ENCODE measurements at places on chromosomes 3 and 15.

DNA sequence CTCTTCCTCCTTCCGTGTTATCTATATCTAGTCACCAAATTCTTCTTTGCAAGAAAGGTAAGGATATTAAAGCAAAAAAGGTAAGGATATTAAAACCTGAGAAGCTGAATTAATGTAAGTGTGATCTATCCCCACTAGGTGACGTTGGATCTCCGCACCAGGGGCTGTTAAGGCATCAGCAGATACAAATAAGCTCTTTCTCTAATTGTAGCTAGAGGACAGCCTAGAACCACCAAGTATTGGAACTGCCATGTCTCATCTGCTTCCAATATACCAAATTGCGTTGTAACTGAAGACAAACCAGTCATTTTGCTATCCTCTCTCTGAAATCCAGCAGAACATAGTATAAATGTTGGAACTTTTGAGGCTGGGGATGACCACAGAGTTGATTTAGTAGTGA is 471.2 kb upstream of the TGFBR2 start:
- DNase-seq = no peak

DNA sequence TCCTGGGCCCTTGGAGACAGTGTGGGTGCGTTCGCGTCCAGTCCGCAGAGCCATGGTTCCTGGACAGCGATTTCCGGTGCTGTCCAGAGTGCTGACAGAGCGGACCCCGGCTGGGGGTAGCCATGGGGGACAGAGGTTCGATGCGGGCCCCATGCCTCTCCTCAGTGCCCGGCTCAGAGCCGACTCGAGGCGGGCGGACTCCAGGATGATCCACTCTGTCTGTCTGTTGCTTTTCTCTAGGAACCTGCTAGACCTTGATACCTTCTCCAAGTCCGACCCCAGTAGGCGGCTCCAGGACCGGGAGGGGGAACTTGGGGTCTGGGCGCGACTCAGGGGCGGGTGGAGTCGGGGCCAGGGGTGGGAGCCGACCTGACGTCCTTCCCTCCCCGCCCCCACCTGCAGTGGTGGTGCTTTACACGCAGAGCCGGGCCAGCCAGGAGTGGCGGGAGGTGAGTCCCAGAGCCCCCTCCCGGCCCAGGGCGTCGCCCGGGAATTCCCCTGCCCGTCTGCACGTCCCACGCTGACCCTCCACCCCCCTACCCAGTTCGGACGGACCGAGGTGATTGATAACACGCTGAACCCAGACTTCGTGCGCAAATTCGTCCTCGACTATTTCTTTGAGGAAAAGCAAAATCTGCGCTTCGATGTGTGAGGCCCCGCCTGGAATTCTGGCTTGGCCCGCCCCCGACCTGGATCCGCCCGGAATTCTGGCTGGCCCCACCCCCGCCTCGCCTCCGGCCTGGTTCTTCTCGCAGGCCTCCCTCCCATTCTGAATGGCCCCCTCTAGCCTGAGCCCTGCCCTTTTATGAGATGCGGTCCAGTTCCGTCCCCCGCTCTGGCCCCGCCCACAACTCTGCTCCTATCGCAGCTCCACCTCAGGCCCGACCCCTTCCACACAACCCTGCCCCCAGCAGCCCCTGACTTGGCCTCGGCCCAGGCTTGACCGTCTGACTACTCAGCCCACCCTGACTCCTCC is 1.0 kb downstream of the CPNE9 start:
- DNase-seq = no peak

DNA sequence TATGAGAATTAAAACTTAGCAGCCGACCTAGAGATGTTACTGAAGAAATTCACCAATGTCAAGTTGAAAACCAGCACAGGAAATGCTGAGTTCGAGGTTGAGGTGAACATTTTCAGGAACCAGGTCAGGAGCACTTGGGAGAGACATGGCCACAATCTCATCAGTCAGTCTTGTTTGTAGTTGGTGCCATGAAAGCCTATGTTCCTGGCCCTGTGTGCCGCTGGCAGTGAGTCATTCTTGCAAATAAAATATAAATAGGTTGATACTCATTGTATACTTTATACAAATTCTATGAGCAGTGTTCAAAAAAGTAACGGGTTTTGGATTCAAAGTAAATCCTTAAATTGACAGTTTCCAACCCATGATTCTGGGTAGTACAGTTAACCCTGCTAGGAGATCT is 1.5 kb upstream of the FSIP1 start:
- DNase-seq = no peak

GRCh38 chr3:194755671-194756459 is 70.2 kb downstream of the FAM43A start:
- DNase-seq = no peak

DNA sequence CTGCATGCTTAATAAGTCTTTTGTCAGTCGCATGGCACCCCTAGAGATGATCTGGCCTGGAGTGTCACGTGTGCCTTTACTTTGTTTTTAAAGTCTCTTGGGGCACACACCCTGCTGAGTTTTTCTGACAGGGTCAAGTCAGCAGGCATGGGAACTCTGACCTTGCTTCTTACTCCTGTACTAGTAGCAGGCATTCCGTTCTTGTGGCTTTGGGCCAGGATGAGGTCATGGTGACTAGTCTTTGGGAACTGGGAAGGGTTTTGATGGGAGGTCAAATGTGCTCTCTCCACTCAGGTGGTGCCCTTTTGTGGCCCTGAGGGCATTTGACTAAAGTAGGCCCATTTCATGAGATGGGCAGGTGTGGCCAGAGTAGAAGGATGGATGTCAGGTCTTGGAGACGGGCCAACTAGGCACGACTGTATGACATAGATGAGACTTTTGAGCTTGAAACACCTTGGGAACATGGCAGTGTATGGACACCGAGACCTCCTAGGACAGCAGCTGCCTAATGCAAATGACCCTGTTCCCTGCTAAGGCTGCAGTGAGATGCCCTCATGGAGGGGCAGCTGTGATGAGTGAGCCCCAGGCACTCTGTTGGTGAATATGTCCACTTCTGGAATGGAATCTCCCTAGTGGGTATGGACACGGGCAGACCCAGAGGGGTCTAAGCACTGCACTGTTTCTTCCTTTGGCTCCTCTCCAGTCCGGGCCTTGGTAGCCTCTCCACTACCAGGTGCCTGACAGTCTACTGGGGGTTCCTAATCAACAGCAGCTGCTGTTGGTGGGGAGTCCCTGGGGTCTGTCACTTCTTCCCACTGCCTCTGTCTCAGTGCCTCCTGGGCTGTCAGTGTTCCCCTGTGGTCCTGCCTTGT is 16.4 kb downstream of the SRPRB start:
- no peak for DNase-seq

DNA sequence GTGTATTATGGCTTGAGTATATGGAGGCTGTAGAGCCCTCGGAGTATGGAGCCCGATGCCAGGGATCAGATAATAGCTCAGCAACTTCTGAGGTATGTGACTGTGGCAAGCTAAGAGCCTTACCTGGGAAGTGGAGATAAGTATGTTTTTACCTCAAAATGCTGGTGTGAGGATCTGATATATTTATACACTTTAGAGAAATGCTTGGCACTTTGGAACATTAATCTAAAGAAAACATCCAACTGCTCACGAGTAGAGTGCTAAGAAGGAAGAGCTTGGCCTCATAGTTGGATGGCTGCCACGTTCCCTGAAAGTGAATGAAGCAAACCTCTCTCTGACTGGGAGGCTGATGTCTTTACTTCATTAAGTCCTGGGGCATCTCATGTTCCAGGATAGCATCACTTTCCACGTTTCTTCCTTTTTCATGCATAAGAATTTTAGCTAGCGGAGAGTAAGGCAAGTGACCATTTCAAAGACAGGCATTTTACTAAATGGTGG is 58.9 kb upstream of the GOLGA8J start:
- DNase-seq = no peak

GRCh38 chr15:82688691-82689090 is 21.0 kb downstream of the AP3B2 start:
- DNase-seq = no peak

DNA sequence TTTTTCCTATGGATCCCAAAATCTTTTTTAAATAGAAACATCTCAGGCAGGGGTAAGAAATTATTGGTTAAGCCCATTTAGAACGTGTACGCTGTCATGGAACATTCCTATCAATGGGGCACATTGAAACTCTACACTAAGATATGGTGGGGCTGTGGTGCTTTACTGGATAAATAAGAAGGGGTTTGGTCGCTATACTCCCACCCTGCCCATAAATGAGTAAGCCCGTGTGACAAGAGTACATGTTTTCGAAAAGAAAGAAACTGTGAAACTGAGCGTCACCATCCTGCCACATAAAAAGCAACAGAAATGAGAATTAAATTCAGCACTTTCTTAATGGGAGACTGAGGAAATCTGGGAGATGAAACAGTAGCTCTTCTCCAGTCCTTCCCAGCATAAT is 929.7 kb upstream of the CFAP20DC start:
- DNase-seq = no peak

DNA sequence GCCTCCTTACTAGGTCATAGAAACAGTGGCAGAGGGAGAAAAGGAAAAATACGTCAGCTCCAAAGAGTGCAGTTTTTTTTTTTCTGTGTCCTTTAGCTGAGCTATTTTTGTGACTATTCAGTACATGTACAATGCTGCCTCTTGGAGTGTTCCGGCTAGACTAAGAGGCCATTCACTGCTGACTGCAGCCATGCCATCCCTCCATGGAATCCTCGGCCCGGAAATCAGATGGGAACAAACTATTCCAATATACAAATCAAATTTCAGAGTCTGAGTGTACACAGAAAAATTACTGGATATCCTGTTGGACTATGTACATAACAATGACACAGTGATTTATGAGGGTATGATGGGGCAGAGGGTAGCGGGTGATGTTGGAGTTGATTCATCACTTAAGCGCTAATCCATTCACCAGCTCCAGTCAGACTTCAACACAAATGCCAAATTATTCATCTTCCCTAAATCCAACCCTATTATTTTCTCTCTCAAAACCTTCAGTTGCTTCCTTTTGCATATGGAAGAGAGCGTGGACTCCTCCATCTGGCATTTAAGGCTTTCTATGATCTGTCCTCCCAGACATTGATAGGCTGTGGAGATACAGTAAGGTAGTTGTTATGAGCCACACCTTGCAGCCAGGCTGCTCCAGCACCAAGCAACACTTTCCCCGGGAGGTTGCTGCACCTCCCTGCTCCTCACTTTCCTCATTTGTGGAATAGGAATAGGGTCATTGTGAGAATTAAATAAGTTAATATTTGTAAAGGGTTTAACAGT is 109.1 kb downstream of the LPP start:
- DNase-seq = no peak

DNA sequence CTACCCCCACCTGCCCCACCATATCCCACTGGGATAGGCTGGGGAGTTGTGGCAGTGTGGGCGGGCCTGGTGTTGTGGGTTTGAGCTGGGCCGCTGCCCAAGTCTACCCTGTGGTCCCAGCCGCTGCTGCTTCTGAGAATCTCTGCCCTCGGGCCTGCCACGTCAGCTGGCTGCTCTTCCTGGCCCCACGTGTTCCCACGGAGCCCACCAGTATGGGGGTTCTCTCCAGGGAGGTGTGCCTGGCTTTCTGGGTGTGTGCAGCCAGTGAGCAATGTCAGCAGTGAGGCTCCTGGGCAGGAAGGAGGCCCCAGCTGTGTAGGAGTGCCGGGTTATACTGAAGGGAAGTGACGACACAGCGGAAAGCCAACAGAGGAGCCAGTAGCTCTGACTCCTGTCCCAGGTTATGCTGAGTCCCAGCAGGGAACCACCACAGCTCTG is 10.5 kb downstream of the GNAI2 start:
- peak; percentile 60 for DNase-seq

GRCh38 chr3:97954228-97954827 is 17.9 kb downstream of the RIOX2 start:
- DNase-seq = no peak

DNA sequence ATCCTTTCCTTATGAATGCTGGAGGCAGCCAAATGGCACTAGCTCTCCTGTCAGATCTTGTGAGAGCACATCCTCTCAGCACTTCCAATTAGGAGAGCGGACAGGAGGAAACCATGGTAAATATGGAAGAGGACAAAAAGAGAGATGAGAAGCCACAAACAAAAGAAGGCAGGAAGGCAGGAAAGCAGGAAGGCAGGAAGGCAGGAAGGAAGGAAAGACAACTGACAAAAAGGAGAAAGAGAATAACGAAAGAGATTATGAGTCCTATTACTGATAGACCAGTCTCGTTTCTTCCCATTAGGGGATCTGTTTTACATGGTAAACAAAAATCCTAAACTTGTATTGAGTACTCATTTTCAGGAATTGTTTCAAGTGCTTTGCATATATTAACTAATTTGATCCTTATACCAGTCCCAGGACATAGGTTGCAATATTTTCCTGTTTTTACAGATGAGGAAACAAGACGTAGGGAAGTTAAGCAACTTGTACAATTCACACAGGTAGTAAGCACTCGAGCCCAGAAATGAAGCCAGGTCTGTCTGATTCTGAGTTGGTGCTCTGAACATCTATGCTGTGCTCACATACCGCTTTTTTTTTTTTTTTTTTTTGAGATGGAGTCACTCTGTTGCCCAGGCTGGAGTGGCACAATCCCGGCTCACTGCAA is 4.2 kb downstream of the BCL2A1 start:
- DNase-seq = no peak

- no peak for DNase-seq
These were observed 12.9 kb upstream of the TM6SF1 start for GRCh38 chr15:83094583-83094982.

GRCh38 chr3:134348524-134348923 is 25.7 kb downstream of the AMOTL2 start:
- DNase-seq = no peak

- DNase-seq = no peak
These were observed 406.6 kb upstream of the DPPA4 start for GRCh38 chr3:109743981-109744380.

GRCh38 chr3:117938974-117939373 is 1095.7 kb downstream of the IGSF11 start:
- DNase-seq = no peak

GRCh38 chr15:58462547-58462946 is 30.8 kb downstream of the LIPC start:
- no peak for DNase-seq

DNA sequence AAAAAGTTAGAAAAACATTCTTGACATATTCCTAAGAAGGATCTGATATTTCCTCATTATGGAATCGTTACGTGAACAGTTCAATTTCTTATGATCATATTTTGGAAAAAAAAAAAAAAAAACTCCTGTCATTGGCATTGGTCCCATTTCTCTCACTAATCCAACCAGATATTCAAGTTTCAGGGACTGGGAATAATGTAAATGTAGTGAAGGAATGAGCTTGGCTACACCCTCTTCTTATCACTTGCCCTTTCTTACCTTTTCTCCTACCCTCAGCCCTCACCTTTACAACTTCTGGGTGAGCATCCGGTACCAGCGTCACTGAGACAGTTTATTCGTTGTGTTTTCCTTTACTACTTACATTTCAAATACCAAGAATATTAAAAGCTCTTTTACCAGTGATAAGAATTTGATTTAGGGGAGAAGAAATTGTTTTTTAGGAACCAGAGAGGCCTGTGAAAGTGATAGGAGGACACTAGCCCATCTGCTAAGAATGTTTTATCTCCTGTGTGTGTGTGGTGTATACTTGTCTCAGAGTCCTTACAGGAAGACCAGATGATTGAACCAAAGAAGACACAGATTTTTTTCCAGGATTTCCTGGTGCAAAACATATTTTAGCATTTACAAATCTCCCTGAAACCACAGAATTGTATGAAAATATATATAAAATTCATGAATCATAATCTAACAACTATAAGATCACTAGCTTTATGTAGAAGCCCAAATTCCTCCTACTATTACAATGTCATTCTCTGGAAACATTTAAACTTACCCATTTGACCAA is 946.7 kb downstream of the ZPLD1 start:
- no peak for DNase-seq

GRCh38 chr3:54970895-54971294 is 43.0 kb upstream of the LRTM1 start:
- no peak for DNase-seq
